ENCODE measurements at places on chromosomes 1 and 21. TPM values are rescaled to one million over a fixed set of nuclear protein-coding genes. Genes with fewer than 3 reads are reported as not detected.

DNA sequence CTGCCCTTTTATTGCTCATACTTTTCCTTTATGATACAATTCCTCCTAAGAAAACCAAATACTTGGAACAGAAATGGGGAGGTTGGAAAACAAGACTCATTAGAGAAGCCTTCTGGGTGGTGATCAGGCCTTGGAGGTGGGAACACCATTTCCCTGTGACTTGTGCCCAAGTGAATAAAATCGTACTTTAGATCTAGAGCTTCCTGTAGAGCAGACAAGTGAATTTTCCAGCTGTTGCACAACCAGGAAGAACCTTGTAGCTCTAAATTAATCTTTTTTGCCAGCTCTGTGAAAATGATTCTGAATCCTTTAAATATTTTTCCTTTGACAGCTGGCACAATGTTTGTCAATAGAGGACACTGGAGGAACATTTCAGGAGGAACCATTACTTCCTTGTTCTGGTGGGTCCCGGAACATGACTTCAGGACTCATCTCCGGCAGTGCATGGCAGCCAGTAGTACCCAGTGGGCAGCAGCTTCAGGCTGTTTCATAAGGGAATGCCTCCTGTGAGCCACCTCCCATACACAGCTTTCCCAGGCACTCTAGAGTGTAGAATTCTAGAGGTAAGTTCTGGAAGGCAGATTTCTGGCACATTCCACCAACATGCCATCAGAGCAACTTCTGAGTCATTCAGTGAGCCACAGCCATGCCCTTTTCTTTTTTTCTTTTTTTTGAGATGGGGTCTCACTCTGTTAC is 5.5 kb upstream of the SNAPIN start:
- no peak for DNase-seq

GRCh38 chr1:231073331-231073730 is 33.3 kb upstream of the FAM89A start:
- DNase-seq: no peak

DNA sequence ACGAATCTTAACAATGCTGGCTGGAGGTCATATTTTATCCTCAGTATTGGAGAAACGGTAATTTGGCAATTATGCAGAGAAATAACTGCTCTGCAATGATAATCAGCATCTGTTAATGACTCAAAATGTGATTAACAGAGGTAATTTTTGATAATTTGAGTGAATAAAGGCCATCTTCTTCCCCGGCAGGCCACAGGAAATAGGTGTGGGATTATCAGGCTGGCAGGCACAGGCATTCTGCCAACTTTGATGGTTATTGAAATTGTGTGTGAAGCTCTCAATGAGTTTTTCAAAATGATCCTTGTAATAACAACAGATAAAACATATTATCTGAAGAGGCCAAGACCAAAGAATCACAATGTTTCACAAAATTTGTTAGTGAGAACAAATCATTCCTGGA is 309.0 kb downstream of the PTGER3 start:
- no peak for DNase-seq

GRCh38 chr1:3377166-3377565 is 77.3 kb upstream of the ARHGEF16 start:
- DNase-seq: no peak

- no peak for DNase-seq
Measured at GRCh38 chr21:19124691-19125090, 721.1 kb upstream of the TMPRSS15 start.

GRCh38 chr1:84758968-84759491 is 68.8 kb upstream of the SSX2IP start:
- no peak for DNase-seq

DNA sequence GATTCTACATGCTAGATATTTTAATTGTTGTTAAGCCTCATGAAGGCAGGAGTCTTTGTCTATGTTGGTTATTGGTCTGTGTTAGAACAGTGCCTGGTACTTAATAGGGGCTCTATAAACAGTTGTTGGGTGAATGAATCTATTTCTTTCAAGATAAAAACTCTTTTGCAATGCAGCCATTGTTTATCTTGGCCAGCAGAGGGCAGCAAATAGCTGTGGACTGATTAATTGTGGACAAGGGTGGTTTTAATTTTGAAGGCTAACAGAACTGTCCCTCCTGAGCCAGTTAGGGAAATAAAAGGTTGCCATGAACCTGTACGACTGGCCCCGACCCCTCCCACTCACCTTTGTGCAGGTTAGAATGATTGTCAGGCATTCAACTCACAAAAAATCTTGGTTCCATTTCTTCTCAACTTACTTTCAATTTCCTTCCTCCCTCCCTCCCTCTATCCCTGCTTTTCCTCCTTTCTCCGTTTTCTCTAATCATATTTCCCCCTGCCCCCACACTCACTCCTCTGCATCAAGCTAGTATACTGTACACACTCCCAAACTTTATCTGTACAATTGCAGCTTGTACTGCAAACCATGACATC is 66.3 kb upstream of the DIRAS3 start:
- peak; percentile 63 for DNase-seq

- peak; percentile 39 for DNase-seq
Measured at GRCh38 chr1:228118040-228118439, 8.9 kb upstream of the MRPL55 start.

DNA sequence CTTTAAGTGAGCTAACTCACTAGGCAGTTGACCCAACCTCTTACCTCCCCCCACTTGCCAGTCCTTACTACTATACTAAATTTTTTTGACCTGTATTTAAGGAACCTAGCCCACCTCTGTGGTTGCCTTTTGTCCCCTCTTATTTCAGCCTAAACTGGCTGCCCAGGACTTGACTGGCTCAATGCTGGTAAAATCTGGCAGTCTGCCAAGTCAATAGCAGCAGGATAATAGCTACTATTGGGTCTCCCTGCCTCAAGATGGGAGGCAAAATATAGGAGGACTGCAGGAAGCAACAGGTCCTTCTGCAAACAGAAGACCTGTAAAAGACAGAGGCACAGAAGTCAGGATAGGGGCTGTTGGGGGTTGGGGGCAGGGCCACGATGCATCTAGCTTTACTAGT is 144.2 kb upstream of the POGK start:
- DNase-seq: no peak

- DNase-seq: no peak
Measured at GRCh38 chr1:191498825-191499224, 659.4 kb upstream of the RGS18 start.

DNA sequence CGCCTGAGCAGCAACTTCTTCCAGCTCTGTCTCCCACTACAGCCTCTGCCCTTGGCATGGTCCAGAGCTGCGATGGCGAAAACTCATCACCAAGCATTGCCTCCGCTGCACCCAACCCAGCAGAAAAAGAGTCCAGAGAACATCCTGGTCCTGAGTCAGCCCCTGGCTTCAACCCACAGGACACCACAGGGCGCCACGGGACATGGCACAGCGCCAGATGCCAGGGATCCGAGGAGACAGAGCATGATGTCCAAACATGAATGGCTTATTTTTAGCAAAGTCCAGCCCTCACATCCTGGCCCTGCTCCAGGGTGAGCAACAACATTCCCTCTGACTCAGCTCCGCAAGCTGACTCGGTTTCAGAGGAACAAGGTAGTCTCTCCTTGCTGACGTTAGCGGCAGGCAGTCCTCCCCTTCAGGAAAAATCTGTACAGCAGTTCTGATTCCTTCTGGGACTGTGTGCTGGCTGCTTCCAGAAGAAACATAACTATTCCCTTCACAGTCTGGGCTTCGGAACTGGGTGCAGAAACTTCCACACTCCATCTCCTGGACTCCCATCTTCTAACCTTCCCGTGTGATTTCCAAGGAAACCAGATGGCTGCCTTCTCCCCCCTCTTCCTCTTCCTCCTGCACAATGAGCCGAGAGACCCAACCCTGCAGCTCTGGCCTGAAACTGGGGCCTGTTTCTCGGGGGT is 131.3 kb downstream of the TOMM20 start:
- DNase-seq: no peak

GRCh38 chr1:109111386-109112055 is 2.4 kb upstream of the ELAPOR1 start:
- DNase-seq: no peak

The RPE65 gene
- not detected for total RNA-seq

GRCh38 chr1:13911697-13912619 is 212.0 kb downstream of the PRDM2 start:
- no peak for DNase-seq

- peak; percentile 7 for DNase-seq
Measured at GRCh38 chr1:93323185-93323820, 22.4 kb upstream of the DR1 start.

The MAN1C1 gene
- 5.3 TPM for total RNA-seq

DNA sequence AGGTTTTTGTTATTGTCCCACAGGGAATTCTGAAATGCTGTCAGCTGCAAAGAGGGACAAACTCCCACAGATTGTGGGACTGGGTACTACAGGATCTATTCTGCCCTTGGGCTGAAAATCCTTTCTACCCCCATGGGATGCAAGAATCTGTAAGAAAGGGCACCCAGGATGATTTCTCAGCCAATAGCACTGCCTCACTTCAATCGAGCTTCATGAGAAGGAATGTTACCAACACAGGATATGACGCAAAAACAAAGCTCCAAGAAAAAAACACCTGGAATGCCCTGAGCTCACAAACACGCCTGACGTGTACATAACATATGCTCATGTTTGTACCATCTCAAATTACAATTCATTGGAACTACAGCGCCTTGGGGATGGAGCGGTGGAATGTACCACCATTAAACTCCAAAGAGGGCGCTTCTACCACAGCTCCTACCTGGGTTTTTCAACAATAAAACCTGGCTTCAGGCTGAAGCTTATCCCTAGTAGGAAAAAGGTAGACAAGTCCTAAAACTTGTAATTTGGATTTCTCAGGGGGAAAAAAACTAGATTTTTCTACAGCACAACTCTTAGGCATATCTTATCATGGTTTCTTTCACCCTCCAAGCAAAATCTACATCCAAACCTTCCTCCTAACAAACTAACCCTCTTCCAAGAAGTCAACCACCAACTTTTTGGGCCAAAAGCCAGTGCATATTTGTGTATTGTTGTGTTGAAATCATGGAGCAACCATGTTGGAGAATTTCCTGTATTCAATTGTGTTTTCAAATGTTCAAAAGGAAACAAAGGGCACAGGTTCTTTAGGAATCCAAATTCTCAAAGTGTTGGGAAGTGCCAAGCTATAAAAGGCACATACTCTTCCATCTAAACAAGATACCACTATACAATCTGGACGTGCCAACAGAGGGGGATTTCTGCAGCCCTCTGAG is 78.9 kb downstream of the TGFBR3 start:
- DNase-seq: no peak

GRCh38 chr1:158257888-158258287 is 3.7 kb downstream of the CD1A start:
- DNase-seq: no peak

DNA sequence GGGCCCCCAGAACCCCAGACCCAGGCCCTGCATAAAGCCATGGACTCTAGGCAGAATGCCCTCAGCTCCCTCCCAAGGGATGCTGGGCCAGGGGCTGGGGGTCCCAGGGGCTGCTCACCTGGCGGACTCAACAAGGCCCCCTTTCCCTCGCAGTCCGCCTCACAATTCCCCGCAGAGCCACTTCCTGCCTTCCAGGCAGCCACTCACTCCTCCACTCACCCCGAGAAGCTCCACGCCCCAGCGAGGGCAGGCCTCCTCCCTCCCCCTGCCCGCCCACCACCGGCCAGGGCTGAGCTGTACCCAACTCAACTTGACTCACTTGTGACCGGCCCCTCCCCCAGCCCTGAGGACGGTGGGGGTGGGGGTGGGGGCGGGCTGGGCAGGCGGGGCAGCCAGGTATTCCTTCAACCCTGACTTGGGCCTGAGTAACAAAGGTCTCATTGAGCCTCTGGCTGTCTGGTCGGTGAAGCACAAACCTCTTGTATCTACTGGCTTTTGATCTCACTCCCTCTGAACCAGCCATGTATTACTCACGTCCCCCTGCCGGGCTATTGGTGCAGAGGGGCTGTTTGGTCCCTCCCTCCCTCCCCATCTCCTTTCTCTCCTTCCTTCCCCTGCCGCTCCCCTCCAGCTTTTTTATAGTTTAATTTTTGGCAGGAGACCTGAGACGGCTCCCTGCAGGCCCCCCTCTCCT is 5.9 kb downstream of the BLACAT1 start:
- DNase-seq: peak; percentile 75

- DNase-seq: no peak
Measured at GRCh38 chr1:29677028-29678024, 441.0 kb downstream of the PTPRU start.

GRCh38 chr1:40625076-40625475 is 40.4 kb downstream of the RIMS3 start:
- DNase-seq: peak; percentile 38

DNA sequence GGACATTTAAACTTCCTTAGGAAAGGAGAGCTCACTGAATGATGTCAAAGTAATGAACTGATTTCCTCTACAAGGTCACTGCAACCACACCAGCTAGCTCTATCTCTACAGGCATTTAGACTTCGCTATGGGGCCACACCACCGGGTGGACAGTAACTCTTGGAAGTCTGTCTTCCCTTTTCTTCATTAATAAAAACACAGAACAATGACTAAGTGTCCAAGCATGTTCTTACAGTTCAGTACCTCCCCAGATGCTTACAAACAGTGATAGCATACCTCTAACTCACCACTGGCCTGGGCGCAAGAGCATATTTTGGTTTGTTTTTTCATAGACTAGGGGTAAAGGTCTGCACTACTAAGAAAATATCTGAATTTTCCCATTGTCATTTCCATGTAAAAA is 54.6 kb downstream of the SIM2 start:
- DNase-seq: no peak

The CD5L gene
- not detected for total RNA-seq

The LIPI gene
- not detected for total RNA-seq

- peak; percentile 74 for DNase-seq
Measured at GRCh38 chr1:243343970-243344937, 88.4 kb downstream of the SDCCAG8 start.

The KIF17 gene
- total RNA-seq: 4.0 TPM

- no peak for DNase-seq
Measured at GRCh38 chr1:59484096-59484495, 187.2 kb downstream of the FGGY start.

GRCh38 chr1:41856944-41857285 is 61.8 kb downstream of the HIVEP3 start:
- DNase-seq: no peak

DNA sequence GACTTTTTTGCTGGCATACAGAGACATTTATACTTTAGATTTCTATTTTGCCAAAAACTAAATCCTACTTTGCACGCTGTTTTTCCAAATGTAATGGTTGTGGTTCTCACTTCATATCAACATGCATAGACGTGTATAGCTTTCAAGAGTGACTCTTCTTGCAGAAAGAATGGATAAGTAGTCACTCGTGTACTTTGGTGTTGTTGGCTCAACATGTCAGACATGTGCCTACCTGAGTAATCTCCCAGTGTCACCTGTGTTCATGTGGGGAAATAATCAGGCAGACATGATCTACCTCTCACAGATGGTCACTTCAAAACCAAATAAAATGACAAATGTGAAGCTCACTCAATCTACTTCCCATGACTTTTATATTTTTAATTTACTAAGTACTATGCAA is 73.1 kb downstream of the GPR88 start:
- DNase-seq: no peak

The UBE2U gene
- not detected for total RNA-seq

- no peak for DNase-seq
Measured at GRCh38 chr21:32733356-32733755, 5.5 kb upstream of the SYNJ1 start.

The ZBTB8B gene
- total RNA-seq: 4.2 TPM

The RIPPLY3 gene
- 2.8 TPM for total RNA-seq

The HCRTR1 gene
- total RNA-seq: 0.06 TPM

GRCh38 chr1:61237659-61238358 is 155.4 kb downstream of the NFIA start:
- no peak for DNase-seq

Measured in neural progenitor cell (in vitro differentiated cells).